ENCODE measurements at places on chromosomes 1 and 21.

DNA sequence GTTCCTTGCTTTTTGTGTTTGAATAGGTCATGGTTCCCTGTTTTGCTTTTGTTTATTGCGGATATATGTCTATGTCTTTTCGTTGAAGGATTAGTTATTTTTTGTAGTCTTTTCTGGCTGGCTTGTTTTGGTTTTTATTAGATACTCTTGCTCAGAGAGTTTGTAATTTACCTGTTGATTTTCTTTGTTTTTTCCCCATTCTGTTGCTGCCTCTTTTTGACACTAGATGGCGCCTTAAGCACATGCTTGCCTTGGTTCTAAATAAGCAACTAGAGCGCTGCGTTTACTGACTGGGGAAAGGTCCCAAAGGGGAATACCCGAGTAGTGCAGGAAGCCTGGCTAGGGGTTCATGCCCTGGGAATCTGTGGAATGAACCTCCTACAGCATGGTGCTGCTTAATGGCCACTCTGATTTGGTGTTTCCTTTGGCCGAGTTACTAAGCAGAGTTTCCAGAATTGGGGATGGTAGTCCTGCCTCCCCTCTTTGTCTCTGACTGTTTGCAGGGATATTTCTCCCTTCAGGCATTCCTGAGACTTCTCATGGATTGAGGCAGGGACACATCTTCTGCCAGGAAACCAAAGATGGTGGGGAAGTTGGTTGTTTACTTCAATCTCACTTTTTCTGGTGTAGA is 143.2 kb downstream of the PTPRU start:
- DNase-seq, result no peak

DNA sequence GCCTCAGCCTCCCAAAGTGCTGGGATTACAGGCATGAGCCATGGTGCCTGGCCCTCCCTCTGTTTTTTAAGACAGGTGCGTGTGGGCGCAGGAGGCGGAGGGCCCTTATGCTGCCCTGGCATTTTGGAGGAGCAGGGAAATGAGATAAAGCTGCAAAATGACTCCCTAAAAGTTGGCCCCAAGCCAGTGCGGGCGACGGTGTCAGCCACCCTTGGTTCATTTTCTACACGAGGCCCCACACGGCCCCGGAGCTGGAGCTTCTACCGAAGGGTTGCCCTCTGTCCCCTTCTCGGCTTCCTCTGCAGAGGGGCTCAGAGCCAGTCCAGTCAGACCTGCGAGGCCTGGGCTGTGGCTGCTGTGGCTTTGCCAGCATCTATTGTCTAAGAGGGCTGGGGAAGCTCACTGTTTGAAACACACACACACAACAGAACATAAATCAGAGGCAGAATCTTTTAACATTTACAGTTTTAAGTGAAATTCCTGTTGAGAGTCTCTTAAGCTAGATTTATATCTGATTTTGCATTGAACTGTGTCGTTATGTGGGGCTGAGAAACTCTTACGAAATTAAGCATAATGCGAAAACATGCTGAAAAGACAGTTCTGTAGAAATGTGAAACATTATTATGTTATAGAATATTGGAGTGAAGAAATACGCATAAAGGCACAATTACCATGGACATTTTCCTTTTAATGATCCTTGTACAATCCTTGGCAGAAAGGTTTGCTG is 255.9 kb downstream of the CAMTA1 start:
- no peak for DNase-seq

- DNase-seq, result no peak
Measured at GRCh38 chr1:72271555-72272085, 10.7 kb downstream of the NEGR1 start.

GRCh38 chr1:61851849-61852669 is 109.8 kb downstream of the PATJ start:
- no peak for DNase-seq

DNA sequence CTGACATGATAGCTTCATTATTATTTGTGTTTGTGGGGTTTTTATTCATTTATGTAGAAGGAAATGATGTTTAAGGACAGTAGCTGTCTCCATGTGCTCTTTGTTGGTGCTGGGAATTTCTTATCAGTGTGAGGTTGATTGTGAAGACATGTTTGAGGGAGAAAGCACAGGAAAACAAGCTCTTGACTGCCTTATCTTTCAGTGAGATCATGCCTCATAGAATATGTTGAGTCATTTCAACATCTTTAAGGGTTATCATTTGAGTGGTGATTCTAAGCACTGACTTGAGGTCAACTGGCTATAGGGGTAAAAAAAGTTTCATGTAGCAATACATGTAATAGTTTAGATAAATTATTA is 405.1 kb upstream of the ADAMTS5 start:
- no peak for DNase-seq

DNA sequence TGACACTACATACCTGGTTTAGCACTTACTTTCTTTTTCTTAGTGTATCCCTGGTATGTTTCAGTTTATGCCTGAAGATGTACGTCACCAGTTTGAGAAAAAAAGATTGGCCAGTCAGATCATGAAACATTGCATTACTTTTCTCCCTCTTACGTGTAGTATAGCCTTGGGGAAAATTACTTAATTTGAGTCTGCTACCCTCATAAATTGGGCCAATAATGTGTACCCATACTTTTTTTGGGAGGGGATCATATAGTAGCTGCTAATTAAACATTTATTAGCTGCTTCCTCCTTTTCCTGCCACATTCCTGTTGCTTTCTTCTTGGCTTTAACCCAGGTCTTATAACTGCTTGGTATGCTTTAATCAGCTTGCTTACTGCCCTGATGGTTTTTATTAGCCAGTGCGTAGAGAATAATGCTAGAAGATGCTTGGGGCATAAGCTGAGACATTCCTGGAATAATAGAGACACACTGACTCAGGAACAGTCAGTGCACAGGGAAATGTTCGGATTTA is 32.1 kb downstream of the RABGAP1L start:
- no peak for DNase-seq

- no peak for DNase-seq
Measured at GRCh38 chr1:116211294-116211693, 100.1 kb downstream of the MAB21L3 start.

DNA sequence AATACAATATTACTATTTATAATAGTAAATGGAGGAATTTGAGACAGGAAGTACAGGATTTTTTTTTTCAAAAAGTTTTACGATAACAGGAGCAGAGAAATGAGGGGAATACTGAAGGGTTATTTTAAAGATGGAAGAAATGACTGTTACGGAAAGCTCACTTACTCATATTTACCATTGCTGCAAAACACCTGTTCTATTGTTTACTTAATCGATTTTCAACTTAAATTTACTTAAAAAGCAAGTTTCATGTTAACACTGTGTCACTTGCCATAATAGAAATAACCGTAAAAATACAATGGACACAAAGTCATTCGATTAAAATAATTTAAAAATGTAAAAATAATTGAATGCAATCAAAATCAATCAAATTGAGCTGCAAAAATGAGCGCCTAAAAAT is 3.4 kb upstream of the EXO1 start:
- DNase-seq, result no peak

DNA sequence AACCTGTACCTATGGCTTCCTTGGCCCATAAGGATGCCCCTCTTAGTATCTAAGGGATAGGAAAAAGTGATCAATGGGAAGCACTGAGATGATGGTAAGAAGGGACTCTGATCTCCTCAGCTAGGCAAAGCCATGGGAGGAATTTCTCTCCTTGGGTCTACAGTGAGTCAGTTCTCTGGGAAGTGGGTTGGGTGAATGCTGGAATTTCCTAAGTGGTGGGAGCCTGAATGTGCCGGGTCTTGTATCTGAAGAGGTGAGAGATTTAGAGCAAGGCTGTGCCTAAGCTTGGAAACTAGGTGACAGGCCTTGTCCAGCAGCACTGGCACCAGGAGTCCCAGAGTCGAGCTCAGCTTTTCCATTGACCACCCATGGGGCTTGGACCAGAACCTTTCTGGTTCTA is 96.3 kb upstream of the SLC2A1 start:
- DNase-seq, result no peak

GRCh38 chr1:107894605-107895004 is 70.4 kb downstream of the VAV3 start:
- DNase-seq, result no peak

- DNase-seq, result no peak
Measured at GRCh38 chr1:178581351-178582303, 68.7 kb downstream of the TEX35 start.

DNA sequence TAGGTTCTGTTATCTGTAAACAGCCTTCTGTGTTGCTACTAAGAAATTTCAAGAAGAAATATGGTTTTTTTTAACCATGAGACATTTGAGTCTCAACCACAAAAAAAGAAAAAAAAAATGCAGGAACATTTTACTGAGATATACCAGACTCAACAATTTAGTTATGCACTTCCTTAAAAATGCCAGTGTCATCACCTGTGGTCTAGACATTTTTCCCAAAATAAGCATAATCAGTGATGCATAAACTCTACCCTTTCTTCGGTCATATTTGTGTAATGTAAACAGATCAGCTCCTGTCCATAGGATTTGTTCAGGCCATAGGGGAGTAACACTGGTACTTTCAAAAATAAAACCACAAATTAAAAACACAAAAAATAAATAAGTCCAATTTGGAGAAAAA is 122.6 kb upstream of the TNFSF4 start:
- DNase-seq, result no peak

- DNase-seq, result no peak
Measured at GRCh38 chr1:10943041-10943440, 69.4 kb upstream of the TARDBP start.

GRCh38 chr1:65211331-65211730 is 63.3 kb downstream of the AK4 start:
- DNase-seq, result no peak

- DNase-seq, result no peak
Measured at GRCh38 chr1:239868058-239868832, 223.4 kb upstream of the FMN2 start.

DNA sequence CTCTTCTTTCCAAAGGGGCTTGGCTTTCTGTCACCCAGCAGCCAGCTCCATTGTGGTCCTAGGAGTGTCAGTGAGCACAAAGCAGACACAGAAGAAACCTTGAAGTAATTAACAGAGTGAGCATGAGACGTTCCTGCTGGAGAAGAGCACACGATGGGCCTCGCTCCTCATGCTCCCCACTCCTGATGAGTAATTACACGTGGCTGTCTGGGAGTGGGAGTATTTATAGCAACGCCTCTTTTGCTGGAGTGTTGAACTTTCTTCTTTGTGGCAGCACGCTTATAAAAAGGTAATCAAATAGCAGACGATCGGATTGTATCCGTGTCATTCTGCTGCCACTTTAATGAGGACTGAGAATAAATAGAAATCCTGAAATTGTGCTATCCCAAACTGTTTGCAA is 185.8 kb downstream of the CAMTA1 start:
- no peak for DNase-seq

GRCh38 chr21:31654340-31654739 is 5.2 kb upstream of the SOD1 start:
- DNase-seq, result no peak

DNA sequence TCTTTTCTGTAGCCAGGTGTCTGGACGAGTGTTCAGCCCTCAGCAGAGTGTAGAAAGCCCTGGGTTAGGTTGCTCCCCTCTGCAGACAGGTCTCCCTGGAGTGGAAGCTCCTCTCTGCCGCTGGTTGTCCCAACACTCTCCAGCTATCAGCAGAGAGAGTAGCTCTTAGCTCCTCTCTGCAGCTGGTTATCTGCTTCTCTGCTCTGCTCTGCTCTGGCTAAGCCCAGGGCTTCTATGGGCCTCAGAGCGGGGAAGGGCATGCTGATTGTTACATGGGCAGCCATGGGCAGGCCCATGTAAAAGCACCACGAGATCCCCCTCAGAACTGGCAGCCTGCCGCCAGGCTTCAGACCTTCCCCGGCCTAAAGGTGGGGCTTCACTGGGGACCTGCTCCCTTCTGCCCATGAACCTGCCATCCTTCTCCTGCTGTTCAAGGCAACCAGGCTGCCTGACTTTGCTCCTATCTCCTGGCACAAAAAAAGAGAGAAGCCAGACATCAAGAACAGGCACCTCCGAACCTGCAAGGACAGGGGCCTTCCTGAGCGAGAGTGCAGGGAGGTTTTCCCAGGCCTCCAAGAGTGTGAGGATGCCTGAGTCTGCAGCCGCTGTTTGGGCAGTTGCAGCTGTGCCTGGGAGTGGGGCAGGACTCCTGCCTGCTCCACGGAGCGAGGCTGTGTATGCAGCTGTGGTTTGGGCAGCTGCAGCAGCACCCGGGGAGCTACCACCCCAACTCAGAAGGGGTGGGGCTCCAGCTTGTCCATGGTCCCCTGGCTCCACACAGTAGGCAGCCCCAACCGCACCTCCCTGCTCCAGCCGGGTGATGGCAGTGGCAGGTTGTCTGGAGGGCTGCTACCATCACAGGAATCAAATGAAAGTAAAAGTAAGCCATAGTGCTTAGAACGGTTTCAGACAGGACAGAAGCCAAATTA is 973.7 kb downstream of the LTN1 start:
- DNase-seq, result no peak

DNA sequence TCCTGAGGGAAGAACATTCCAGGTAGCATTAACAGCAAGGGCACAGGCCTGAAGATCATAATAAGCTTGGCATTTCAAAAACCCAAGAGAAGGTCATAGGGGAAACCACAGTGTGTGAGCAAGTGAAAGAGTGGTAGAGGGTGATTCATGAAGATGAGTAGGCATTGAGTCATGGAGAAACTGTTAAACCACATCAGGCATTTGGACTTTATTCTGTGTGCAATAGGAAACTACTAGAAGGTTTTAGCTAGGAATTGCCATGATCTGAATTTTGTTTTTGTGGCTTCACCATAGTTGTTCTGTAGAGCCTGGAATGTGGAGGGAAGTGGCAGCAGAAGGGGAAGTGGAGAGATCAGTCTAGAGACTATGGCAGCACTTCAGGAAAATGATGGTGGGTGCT is 359.0 kb upstream of the PTBP2 start:
- DNase-seq, result no peak

GRCh38 chr1:92459871-92460320 is 26.8 kb downstream of the GFI1 start:
- no peak for DNase-seq

GRCh38 chr1:115781851-115782250 is 13.3 kb upstream of the CASQ2 start:
- DNase-seq, result no peak

GRCh38 chr1:204190212-204191211 is 5.8 kb downstream of the KISS1 start:
- no peak for DNase-seq

GRCh38 chr21:15706696-15707095 is 23.1 kb upstream of the USP25 start:
- DNase-seq, result no peak

Data from activated naive CD4-positive, alpha-beta T cell treated with Interleukin-2 at 50 U/mL for 16 hours (primary cell).